ENCODE measurements at places on chromosomes 13 and 19. TPM values are rescaled to one million over a fixed set of nuclear protein-coding genes. Genes with fewer than 3 reads are reported as not detected.

Gene NAT14
- total RNA-seq: 0.40 TPM

Gene PSG1
- not detected for total RNA-seq

Gene ADGRE2
- 0.05 TPM for total RNA-seq

Gene APOE
- total RNA-seq: 25.5 TPM

Gene SHC2
- total RNA-seq: 2.1 TPM

Gene CDC34
- total RNA-seq: 120 TPM

Gene BRME1
- total RNA-seq: 0.41 TPM

Gene SPACA4
- not detected for total RNA-seq

Gene NANOS3
- total RNA-seq: not detected

Gene S1PR5
- total RNA-seq: not detected

Gene N4BP2L2
- 52.2 TPM for total RNA-seq

DNA sequence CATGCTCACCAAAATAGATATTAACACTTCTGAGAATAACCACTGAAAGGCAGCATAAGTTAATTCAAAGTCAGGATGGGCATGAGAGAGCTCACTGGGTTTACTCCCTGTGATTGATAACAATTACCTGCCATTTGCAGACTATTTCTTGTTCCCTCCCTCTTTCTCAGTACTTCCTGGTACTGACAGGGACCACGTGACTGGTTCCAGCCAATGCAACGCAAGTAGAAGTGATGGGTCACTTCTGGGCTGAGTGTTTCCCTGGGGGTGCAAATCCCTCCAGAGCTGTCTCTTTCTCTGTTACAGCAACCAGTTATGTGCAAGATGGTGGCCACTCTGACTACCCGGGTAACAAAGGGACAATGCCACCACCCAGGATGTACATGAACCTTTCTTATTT, 118.8 kb downstream of the EFNB2 start:
- no peak for DNase-seq

DNA sequence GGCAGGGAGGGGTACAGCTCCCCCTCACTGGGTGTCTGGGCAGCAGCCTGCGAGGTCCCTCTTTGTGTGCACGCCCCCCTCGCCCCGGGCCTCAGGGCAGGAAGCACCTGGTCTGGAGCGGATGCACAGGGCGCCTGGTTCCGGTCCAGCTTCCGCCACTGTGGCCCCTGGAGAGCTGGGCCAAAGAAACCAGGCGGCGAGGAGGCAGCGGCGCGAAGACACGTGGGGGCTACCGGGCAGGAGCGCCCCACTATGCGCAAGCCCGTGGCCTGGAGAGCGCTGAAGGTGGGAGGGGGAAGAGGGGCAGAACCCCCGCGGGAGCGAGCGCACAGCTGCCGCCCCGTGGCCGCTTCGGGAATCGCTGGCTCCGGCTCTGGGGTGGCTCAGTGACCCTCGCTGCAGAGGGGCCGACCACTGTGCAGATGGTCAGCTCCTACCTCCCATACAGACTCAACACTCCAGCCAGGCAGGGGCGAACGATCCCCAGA, 1.7 kb upstream of the LYL1 start:
- DNase-seq: no peak

GRCh38 chr19:4861147-4861546, 6.3 kb downstream of the PLIN3 start:
- DNase-seq: no peak

DNA sequence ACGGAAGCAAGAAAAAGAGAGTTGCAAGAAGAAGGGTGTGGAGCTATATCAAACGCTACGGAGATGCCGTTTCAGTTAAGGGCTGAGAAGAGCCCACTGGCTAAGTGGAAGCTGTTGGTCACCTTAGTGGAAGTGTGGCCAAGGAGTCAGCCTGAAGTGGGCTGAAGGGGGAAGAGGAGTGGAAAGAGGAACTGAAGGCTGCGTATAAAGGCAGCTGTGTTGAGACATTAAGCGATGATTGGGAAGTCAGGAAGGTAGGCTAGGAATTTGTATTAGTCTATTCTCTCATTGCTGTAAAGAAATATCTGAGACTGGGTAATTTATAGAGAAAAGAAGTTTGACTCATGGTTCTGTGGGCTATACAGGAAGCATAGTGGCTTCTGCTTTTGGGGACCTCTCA, 14.1 kb upstream of the FRY start:
- no peak for DNase-seq

DNA sequence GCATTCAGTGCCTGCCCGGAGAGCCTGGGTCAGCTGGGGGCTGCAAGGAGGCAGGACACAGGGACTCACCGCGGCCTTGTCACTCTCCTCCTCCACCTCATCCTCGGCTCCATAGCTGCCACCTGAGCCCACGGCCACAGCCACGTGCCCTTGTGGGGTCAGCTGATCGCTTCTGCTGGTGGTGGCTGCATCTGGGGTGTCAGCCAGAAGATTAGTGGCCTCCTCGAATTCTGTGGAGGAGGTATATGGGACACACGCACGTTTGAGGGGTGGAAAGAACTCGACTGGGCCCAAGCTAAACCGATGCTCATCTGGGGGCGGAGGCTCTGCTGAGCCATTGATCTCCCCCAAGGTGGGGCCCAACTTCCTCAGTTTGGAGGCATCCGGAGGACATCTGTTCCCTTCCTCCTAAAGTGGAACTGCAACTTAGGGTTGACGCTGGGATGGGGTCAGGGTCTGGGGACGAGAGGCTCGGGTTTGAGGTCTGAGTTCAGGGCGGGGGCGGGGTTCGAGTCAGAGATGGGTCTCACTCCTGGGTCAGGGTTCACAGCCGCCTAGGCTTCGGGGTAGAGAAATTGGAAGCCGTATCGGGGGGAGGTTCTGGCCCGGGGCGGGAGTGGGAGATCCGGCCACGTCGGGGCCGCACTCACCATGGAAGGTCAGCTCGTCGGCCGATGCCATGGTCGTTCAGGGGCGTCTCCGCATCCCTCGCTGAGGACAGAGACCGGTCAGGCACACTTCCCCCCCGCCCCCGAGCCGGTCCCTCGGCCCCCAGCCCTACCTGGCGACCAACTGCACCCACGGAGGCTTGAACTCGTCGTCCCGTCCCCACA, 493 bp downstream of the YIPF2 start:
- DNase-seq: no peak

GRCh38 chr19:2719920-2720776, 1.0 kb downstream of the DIRAS1 start:
- no peak for DNase-seq

GRCh38 chr13:79679334-79679733, 198.4 kb downstream of the NDFIP2 start:
- DNase-seq: peak; percentile 68

GRCh38 chr13:110687736-110688135, 18.2 kb downstream of the CARS2 start:
- no peak for DNase-seq

- DNase-seq: no peak
Measured at GRCh38 chr13:101706651-101707050, 254.2 kb downstream of the ITGBL1 start.

DNA sequence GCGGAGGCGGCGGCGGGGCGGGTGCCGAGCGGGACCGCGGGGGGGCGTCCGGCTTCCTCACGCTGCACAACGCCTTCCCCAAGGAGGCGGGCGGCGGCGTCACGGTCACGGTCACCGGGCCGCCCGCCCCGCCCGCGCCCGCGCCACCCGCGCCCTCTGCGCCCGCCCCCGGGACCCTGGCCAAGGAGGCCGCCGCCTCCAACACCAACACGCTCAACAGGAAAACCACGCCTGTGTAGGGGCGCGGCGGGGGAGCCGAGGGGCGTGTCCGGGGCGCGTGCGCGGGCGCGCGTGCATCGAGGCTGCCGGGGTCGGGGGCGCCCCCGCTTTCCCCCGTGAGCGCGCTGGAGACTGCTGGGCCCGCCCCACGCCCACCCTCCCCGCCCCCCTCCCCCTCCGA, 8.8 kb upstream of the CACNG6 start:
- DNase-seq: no peak

- DNase-seq: no peak
Measured at GRCh38 chr19:45660636-45661035, 7.4 kb upstream of the GIPR start.

- no peak for DNase-seq
Measured at GRCh38 chr13:30416471-30416870, 5.8 kb upstream of the UBE2L5 start.

DNA sequence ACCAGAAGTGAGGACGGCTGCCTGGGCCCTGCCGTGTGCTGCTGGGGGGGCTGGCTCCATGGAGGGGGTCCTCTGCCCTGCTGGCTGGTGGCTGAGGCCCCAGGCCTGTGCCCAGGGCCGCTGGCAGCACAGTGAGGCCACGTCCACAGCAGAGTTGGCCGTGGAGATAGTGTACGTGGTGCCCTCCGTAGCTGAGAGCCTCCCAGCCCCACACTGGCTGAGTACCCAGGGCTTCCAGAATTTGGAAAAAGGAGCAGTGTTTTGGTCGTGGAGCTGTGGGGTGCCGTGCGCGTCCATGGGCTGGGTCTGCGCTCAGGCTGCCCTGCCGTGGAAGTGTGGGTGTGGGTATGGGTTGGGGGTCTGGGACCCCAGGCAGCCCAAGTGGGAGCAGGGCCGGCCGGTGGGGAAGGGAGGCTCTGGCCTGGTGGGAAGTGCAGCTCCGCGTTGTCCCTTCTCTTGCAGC, 5.9 kb downstream of the PTBP1 start:
- DNase-seq: no peak

DNA sequence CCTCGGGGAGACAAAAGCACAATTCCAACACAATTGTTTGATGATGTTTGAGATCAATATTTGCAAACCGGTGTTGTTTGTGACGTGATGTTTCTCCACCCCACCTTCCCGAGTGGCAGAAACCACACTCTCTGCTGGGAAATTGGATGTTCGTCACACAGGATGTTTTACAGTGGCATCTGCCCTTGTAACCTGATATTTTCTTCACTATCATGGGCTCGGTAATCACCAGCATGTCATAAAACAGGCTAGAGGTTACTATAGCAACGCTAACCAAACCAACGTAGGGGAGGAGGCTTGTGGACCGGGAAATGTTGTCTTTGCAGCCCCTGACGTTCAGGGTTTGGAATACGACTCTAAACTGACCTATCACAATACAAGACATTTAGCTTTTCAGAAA, 454.5 kb downstream of the IRS2 start:
- no peak for DNase-seq

GRCh38 chr19:17246681-17247425, 1.1 kb upstream of the NR2F6 start:
- DNase-seq: no peak

- DNase-seq: no peak
Measured at GRCh38 chr13:35548790-35549189, 72.3 kb upstream of the MAB21L1 start.

GRCh38 chr13:39099231-39099630, 61.0 kb downstream of the NHLRC3 start:
- DNase-seq: no peak

DNA sequence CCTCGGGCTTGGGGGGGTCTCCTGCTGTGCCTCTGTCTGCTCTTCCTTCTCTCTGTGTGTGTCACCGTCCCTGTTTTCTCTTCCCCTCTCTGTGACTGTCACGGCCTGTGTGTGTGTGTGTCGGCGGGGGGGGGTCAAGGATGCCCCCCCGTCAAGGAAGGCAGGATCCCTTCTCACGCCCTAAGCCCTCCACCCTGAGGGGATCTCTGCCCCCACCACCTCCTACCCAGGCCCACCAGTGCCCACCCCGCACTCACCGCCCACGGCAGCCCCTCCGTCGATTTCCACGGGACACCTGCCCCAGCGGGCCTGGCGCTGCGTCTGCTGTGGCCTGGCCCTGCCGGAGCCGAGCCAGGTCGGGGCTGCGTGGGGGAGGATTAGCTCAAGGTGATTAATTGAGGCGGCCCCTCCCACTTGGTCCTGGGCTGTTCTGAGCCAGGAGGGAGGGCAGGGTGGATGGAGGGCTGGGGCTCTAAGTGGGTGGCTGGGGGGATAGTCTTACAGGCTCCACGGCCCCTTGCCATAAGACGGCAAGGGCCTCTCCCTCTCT, at the start of gene RAX2:
Gene RAX2 (minus strand): TSS at position 323 of the 550 bp plus-strand sequence. CDS start 486 bp downstream, outside the sequence.
- DNase-seq: no peak

- no peak for DNase-seq
Measured at GRCh38 chr13:90751026-90751425, 596.5 kb upstream of the MIR17HG start.

- DNase-seq: no peak
Measured at GRCh38 chr13:60617991-60618733, 221.1 kb downstream of the TDRD3 start.

DNA sequence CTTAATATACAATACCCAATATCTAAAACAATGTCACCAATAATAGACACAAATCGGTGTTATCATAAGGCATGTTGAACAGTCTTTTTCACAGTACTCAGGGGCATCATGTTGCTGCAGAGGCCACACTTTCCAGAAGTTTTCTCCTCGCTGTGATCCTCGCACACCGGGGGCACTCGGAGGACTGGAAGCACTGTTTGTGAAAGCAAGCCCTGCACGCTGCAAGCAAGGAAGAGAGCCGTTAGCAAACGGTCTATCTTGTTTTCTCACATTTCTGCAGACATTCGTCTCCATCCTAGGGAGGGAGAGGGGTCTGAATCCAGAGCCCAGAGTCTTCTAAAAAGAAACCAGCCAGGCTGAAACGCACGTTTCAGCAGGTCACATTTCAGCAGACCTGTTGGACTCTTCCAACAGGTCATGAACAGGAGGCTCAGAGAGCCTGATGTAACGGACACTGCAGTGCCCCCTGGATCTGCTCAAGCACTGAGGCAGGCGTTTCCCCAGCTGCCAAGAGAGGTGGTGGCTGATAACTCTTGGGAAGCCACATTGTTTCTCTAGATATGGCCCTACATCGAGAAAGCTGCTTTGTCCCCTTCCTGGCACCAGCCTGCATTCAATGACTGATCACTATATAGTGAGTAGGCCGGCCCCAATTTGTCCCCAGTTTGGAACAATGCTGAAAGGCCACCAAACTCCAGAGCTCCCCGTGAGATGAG, 43.6 kb downstream of the RUBCNL start:
- DNase-seq: no peak

- peak; percentile 100 for DNase-seq
Measured at GRCh38 chr19:2151339-2152229, at the start of gene AP3D1. AP3D1 (minus strand) TSS chr19:2151566; CDS start chr19:2151334, 232 bp downstream.

DNA sequence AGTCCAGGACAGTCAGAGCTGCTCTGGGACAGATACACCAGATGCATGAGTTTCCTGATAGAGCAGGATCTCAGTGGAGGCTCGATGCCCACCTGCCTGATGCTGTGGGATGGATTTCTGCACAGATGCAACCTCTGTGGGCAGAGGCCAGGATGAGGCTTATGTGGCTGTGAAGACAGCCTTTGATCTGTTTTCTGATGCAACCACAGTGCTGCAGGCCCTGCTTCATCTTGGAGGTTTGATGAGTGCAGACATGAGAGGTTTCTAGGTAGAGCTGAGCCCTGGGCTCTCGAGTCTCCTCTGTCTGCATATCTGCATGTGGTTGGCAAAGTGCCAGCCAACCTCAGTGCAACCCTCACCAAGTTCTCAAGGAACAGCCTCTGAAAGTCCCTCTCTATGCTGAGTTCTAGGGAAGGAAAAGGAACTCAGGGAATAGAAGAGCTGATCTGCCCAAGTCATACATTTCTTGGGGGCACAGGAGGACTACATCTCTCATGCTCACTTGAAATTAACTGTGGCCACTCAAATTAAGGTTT, 23.1 kb upstream of the TSHZ3 start:
- no peak for DNase-seq

GRCh38 chr13:98647121-98647520, 70.2 kb upstream of the STK24 start:
- no peak for DNase-seq
